Large intestine (tissue), 12 donors: ENCODE measurements at places on chromosomes 7 and 10. TPM values are rescaled to one million over a fixed set of nuclear protein-coding genes. Genes with fewer than 3 reads are reported as not detected.

GRCh38 chr10:51422311-51423120, 276.9 kb downstream of the CSTF2T start:
- peak; percentile 53 for DNase-seq

Gene GTPBP4
- 41.4 TPM for polyA plus RNA-seq

Gene SLC18A3
- polyA plus RNA-seq, result 3.5 TPM

DNA sequence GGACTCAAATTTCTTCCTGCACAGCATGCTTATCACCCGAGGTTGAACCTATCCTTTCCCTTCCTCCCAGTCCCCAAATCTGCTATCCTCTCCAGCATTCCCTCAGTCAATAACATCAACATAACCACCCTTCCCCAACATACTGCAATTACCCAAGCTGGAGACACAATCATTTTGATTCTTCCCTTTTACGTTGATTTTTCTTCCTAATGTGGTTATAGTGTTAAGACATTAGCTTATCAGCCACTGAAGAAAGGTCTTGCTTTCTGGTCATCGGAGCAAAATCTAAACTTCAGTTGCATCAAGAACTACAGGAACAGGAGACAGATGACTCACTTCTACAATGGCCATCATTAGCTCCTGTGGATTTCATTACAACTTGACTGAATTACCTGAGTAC, 3.5 kb upstream of the HBP1 start:
- DNase-seq, result no peak

Gene PNLIP
- 0.12 TPM for polyA plus RNA-seq

DNA sequence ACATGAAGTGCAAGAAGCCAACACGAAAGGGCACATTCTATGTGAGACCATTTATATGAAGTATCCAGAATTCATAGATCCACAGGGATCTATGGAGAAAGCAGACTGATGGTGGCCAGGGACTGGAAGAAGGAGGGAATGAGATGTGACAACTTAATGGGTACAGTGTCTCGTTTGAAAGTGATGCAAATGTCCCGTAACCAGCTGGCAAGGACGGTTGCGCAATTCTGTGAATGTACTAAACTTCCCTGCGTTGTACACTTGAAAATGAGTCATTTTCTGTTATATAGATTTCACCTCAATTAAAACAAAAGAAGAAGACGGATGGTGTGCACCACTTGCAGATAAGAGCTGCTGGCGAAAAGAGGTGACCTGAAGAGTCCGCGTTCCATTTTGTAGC, 861.1 kb downstream of the TYW1 start:
- DNase-seq, result no peak

DNA sequence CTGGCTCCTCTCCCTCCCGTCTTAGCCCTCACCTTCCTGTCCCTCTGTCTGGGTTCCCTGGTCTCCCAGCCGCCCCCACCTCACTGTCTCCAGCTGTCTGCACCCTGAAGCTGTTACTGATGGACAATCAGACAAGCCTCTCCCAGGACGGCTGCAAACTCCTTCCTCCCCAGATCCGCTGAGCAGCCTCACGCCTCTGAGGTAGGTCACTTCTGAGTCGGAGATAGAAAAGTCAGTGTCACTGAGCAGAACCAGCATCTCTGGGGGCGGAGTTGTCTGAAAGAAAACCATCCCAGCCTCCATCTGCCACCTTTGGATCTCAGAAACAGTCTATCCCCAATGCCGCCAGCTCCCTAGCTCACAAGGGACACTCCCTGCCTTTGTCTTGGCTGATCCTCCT, 27.4 kb downstream of the FAM241B start:
- no peak for DNase-seq

DNA sequence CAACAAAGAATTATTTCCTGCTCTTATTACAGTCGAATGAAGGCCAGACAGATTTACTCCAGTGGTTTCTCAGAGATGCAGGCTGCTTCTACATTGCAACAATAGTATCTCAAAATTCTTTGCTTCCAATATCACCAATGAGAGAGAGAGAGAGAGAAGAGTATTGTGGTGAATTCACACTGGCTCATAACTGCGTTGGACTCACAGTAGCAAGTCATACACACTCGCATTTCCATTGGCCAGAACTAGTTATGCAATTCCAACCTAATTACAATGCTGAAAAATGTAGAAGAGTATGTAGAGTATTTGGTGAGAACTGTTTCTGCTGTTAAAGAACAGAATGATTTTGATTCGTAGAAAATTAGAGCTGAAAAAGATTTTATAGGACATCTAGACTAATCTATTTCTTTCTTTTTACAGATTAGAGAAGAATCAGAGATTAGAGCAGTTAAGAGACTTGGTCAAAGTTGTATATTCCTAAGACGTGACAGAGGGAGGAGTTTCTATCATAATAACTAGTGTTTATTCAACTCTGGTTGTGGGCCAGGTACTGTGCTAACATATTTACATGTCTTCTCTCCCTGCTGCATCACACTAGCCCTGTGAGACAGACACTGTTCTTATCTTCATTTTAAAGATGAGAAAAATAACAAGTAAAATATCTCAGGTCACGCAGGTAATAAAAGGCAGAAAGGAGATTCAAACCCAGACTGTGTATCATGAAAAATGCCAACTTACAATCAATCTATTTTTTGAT, 34.6 kb upstream of the PDK4 start:
- DNase-seq, result no peak

DNA sequence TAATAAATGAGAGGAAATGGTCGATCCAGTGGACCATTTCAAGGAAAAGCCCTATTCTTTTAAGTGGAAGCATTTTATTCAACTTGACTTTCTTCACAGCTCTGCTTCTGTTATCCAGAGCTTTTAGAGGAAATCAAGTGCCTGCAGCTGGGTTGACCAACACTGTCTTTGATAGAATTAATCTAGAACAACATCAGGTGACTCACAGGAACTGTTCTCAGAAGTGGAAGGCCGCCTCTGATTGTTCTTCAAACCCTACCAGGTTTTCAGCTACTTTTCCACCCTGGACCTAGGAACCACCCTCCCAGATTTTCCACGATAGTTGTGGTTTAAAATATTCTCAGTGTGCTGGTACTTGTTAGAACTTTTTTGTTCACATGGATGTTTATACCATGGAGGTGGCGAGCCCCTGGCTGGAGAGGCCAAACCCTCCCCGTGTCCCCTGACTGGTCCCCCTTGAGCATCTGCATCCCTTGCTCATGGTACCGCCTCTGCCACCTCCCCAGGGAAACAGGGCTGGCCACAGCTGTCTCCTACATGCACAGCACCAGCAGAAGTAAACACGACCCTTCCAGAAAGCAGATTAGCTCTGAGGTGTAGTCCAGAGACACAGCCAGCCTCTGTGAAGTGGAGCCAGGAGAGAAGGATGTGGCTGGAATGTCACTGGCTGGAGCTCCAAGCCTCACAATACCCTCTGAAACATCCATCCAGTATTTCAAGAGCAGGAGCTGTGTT, 293.3 kb downstream of the USP6NL start:
- no peak for DNase-seq

Gene ATOH7
- 1.4 TPM for polyA plus RNA-seq

DNA sequence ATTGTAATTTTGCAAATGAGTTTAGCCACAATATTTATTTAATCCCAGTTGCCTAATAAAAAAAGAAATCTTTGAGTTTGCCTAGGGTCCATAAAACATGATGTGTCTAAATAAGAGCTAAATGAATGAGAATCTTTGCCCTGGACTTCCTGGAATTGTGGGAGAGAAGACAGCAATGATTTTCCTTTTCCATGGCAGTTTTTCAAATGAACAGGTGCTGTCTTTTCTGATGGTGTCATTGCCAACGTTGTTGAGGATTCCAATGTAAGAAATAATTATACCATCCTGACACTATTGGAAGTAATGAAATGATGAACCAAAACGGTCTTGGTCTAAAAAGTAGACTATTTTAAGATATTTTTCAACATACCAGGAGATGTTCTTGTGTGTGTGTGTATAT, 984.7 kb upstream of the CELF2 start:
- no peak for DNase-seq

- DNase-seq, result no peak
Observed at GRCh38 chr10:95522117-95522516, 39.1 kb downstream of the SORBS1 start.

GRCh38 chr10:33196710-33197491, 137.6 kb downstream of the NRP1 start:
- peak; percentile 88 for DNase-seq

DNA sequence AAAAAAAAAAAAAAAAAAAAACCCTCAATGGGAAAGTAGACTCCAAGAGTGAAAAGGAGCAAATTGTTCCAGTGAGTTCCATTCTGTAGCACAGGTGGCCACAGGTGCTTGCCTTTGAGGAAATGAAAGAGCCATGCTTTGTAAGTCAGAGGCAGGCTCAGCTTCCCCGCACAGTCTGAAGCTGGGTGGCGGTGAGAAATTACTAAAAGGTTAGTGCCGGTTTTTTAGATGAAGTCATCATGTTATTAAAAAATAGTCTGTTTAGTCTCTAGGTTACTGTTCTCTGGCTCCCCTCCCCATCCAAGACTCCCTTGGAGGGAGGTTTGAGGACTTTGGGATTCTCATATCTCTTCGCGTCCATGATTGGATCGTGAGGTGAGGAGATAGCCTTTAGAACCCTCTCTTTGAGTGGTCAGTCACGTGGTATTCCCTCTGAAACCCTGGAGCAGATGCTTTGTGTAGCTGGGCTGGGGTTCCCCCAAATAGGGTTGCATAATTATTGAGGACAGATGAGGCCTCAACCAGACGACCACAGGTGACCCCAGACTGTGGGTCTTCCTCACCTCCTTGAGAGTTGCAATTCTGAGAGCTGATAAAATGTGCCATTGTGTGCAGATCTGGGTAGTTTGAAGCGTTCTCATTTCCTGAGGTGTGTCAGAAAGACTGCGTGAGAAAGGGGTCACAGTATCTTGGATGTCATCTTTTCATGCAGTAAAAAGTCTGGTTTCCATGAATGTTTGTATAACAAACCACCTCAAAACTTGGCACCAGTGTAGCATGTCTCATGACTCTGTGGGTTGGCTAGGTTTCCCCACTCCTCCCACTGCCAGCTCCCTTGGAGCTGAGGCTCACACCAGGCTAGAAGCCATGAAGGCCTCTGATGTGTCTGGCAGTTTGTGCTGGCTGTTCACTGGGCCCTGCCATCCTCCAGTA, 27.1 kb downstream of the OGDH start:
- peak; percentile 83 for DNase-seq

DNA sequence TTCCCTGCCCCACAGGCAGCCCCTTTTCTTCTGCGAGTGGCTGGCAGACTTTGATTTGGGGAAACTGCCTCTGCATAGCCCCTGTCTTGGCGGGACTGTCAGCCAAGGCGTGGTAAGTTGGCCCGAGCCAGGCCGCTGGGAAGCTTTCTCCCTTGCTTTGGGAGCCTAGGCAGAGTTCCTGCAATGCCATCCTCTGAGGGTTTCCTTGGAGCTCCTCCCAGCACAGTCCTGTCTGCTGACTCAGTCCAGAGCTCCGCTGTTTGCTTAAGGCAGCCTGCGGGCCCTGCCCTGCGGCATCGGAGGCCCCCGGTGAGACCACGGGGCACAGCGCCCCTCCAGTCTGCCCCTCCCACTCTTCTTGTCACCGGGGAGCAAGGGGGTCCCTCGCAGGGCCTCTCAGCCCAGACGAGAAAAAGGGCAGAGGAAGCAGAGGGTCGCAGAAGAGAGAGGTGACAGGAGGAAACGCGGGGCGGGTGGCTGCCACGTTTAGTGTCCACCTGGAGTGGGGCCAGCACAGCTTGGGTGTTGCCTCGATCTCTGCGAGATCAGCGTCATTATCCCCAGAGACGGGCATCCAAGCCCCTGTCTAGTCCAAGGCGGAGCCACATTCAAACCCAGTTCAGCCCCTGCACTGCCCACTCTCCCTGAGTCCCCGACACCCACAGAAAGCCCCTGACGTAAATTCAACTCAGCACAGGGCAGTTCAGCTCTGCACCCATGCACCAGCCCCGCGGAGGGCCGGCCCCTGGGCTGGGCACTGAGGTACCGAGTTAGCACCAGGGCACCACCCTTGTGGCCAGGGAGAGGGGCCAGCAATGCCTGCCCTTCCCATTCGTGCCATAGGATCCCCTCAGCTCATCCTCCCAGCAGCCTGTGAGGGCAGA, 59.0 kb upstream of the CHST15 start:
- peak; percentile 22 for DNase-seq

Gene ZNF853
- 5.7 TPM for polyA plus RNA-seq

Gene VOPP1
- polyA plus RNA-seq, result 29.9 TPM

GRCh38 chr10:116151076-116151475, 121.9 kb downstream of the GFRA1 start:
- no peak for DNase-seq

DNA sequence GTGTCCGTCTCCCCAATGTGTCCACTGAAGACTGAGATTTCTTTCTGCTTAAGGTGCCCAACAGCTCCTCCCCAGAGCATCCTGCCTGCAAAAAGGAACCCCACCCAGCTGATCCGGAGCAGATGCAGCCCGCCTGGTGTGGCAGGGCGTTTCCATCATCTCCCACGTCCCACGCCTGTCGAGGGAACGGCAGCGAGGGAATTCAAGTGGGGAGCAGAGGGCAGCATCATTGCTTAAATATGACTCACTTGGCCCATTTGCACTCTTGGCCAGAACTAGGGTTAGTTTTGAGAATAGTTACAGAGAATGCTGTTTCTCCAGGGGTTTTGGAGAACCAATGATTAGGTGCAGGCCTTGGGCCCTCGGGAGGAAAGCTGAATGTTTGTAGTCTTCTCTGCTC, 20.8 kb downstream of the VWA2 start:
- DNase-seq, result no peak

Gene UBN2
- polyA plus RNA-seq, result 14.2 TPM

Gene DGKB
- polyA plus RNA-seq, result 1.3 TPM

DNA sequence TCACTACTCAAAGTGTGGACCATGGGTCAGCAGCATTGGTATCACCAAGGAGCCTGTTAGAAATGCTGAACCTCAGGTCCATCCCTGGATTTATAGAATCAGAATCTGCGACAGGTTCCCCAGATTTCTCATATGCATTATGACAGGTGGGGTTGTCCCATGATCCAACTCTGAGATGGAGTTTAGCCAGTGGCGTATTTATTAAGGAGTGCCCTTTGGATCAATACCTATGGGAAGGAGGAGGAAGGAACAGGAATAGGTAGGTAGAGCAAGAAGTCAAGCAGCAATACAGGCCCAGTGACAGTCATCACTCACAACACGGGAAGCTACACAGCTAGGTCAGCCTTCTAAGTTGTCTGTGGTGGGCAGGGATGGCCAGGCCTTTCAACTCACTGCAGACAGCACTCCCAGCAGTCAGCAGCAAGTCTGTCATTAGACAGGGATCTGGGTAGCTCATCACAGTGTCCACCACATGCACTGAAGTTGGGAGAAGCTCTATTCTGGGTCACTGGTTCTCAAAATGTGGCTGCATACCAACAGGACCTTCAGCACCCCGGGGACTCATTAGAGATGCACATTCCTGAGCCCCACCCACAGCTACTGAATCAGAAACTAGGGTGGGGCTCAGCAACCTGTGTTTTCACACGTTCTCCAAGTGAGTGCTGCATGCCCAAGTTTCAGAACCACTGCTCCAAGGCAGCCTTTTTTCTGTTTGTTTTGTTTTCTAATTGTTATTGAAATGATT, 532.3 kb upstream of the GALNT17 start:
- no peak for DNase-seq
